RPMI7951 (cell line): ENCODE measurements at places on chromosomes 16 and 17.

GRCh38 chr16:74743668-74744299 lies 30.8 kb downstream of the FA2H start:
- DNase-seq = peak; percentile 64

GRCh38 chr17:35087731-35088355 lies 24.3 kb upstream of the RFFL start:
- DNase-seq = no peak

DNA sequence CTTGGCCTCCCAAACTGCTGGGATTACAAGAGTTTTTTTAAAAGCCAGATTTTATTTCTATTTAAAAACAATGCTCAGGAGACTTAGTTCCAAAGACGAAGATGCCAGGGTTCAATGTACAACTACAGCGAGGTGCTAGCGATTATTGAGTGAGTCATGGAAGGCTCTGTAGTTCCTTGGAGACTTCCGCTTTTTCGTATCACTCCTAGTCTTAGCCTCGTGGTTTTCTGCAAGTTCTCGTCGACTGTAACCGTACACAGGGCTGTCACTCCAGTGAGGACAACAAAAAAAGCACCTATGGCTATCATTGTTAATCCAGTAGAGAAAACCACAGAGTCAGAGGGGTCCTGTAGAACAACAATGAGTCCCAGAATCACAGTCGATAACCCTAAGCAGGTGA lies 22.7 kb upstream of the ZC3H7A start:
- DNase-seq = no peak

GRCh38 chr16:30041841-30042240 lies 10.8 kb upstream of the TLCD3B start:
- peak; percentile 41 for DNase-seq

DNA sequence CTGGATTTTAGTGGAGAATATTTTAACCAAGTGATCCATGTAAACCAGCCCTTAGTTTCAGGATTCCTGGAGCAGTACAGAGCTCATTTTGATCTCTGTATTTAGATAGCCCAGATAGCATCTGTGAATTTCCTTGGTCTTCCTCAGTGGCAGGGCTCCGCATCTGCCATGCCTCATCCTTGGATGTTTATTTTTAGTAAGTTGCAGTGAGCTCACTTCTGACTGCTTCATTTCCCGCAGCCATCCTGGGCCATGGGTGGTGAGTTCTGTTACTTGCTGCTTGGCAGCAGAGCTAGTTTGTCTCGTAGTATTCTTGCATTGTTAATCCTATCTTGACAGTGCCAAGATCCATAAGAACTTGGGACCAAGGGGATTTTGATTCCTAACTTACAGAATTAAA lies 33.7 kb downstream of the IST1 start:
- DNase-seq = peak; percentile 85

DNA sequence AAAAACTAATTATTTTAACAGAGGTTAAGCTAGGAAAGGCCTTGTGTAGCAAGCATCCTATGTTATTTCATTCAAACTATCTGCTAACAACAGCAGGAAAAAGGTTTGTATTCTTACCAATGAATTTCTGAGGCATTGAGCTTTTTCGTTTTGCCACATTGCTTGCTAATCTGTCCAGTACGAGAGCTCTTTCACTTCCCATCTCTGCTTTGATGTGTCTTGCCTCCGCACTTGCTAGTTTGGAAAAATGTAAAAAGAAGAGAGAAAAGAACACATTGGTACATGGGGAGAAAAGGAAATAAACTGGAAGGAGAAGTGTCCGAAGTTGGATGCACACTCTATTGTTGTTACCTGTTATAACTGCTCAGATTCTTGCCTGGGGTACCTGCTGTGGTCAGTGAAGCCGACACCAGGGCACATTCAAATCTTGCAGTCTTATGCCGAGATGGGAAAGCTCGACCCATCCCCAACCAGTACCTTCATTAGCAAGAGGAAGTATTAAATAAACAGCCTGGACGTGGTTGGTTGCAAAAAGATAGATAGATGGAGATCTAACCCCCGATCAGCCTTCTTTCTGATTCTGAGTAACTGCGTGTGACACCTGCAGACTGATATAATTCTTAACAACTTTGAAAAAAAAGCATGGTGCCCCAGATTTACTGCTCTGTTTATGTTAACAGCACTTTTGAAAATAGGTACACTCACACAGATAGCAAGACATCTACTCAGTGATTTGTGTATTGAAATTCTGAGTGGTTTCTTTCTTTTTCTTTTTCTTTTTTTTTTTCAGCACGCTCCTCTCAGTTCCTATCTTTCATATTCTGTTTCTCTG lies 40.0 kb downstream of the GRB7 start:
- no peak for DNase-seq

DNA sequence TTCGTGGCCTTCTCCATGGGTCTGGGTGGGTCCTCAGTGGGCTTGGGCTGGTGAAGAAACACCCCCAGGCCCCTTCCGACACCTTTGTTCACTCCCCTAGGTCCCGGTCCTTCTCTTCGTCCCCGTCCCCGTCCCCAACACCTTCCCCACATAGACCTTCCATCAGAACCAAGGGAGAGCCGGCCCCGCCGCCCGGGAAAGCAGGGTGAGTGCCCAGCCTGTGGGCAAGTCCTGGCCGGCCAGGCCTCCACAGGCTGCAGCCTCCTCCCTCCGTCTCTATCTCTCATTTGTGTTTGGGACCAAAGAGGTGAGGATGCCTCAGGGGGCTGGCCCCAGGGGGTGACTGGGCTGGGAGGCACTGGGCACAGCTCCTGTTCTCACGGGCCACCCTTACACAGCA lies 14.5 kb upstream of the IL17C start:
- no peak for DNase-seq

GRCh38 chr16:87560428-87561199 lies 41.7 kb upstream of the JPH3 start:
- DNase-seq = peak; percentile 55

DNA sequence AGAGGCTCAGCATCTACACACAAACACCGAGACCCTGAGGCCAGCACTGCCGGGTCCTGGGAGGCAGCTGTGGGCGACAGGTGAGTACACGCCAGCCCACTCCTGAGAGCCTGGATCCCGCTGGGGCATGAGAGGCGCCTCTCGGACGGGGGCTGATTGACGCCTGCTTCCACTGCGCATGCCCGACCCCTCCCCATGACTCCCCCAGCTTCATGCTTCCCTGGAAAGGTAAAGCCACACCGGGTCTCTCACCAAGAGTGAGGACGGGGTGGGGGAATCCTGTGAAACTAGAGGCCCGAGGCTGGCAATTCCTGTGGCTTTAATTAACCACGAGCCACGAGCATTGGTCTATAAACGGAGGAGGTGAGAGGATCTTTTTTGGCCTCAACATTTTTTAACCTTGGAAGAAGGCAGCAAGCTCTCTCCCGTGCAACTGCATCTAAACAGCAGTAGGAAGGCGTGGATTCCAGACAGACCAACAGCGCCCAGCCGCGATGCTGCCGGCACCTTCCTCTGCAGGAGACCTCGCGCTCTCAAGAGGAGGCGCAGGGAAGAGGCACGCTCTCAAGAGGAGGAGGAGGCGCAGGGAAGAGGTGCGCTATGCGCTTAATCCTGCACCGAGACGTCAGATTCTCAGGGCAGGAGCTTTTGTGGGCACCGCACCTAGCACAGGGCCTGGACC lies 71.8 kb upstream of the METRNL start:
- no peak for DNase-seq

DNA sequence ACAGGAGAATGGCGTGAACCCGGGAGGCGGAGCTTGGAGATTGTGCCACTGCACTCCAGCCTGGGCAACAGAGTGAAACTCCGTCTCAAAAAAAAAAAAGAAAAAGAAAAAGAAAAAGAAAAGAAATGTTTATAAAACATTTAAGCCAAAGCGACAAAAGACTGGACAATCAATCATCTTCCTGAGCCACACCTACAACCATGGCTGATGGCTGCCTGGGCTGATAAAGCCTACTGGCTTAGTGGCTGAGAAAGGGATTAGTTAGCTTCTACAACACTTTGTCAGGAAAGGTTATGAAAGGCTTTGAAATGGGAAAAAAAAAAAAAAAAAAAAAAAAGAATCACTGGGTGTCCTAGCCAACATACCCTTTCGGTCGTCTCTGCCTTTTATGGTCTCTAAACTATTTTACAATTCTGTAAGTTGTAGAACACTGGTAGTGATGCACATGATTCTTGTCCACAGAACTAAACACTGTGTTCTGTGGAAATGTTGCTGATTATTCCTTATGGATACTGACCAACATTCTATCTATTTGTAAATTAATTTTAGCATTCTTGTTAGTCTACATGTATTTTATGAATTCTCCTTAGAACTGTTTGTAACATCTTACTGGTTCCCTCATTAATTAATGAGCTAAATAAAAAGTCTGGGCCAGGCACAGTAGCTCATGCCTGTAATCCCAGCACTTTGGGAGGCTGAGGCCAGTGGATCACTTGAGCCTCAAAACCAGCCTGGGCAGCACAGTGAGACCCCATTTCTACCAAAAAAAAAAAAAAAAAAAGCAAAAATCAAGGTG lies 45.5 kb downstream of the ZZEF1 start:
- DNase-seq = no peak

DNA sequence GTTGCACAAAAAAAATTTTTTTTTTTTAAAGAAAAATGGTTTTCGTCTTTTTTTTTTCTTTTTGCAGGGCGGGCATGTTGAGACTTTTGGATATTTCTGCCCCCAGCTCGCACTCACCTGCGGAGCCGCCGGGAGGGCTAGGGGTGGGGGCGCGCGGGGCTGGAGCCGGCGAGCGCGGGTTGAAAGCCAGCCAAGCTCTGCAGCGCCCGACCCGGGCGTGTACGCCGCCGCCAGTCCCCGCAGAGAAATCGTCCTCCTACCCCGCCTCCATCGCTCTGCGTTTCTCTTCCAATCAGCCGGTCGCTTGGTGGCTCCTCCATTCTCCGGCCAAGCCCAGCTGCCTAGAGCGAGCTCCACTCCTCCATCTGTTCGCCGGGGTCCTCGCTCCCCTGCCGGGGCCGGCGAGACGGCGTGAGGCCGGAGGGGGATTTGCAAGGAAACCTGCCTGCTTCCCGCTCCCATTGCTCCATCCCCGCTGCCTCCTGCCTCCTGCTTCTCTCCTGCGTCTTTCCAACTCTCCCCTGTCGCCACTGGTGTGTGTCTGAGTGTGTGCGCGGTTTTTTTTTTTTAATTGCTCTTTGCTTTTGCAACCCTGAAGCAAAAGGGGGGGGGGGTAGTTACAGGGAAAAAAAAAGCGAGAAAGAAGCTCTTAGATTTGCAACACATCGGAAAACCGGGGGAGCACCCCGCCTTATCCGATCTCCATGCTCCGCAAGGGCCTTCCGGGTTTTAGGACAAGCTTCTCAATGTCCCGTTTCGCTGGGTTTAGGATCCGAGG lies 1.8 kb upstream of the UBTF start:
- peak; percentile 82 for DNase-seq

DNA sequence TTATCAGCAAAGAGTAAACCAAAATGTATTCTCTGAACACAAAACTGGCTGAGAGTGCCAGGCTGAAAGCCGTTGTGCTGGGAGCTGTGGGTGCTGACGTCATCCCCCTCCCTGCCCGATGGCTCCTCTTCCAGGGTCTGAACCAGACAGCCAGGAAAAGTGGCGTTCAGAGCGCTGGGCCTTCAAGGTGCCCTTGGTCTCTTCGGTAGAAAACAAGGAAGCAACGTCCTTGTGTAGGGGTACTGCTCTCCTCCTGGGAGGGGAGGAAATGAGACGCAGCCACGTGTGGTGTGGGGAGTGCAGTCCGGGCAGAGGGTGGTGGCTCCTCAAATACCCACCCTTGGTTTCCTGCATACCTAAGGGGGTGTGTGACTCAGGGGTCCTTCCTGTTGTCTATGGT lies 394.7 kb downstream of the SEC14L1 start:
- DNase-seq = peak; percentile 43

DNA sequence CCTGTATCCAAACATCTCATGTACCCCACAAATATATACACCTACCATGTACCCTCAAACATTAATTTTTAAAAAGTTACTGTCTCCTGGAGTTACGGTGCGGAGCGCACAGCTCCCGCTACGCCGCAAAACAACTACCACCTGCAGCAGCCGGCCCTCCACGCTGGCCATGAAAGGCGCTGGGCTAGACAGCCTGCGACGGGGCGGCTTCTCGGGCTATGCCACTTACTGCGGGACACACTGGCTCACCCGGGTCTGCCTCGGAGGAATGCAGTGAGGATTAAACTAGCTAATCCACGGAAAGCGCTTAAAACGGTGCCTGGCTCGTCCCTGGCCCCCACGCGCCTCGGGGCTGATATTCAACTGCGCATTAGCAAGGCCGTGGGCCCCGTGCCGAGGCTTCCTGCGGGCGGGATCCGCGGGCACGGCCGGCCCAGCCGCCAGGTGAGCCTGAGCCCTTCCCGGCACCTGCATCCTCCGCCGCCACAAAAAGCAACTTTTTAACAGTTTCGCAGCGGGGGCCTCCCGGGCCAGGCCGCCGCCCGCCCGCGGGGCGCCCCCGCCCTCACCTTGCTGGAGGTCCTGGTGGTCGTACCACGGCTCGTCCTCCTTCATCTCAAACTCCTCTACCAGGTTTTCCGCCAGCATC lies 633 bp downstream of the CDR2 start:
- peak; percentile 33 for DNase-seq

DNA sequence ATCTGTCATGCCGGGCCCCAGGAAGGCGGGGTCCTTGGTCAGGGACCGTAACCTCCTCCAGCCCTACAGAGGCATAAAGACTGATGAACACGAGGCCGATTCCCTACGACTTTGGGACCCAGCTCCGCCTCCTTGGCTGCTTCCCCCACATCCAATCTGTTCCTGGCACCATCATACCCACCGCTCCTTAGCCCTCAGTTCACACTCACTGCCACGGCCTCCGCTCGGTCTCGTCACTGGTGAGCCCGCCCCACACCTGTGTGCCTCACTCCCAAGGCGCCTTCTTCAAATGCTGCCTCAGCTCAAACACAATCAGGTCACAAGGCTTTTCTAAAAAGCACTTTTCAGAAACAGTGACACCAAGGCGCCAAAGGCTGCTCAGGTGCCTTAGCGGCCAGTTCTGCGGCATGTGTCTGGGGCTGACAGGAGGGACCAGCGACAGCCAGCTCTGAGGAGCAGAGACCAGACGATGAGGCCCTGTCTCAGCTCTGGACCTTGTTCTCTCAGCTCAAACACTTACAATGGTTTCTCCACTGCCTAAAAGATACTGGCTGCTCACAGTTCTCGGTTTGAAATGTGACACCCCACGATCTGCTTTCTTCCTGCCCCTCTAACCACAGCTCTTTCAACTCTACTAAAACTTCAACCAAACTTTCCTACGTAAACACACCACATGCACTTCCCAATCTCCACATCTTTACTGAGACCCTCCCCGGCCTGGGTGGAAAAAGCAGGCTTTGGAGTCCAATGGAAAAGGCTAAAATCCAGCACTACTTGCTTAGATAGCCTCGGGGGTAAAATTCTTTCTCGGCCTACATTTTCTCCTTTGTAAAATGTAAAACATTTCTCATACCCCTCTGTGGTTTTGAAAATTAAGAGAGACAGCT lies 33.2 kb downstream of the CYB5D2 start:
- DNase-seq = peak; percentile 67

DNA sequence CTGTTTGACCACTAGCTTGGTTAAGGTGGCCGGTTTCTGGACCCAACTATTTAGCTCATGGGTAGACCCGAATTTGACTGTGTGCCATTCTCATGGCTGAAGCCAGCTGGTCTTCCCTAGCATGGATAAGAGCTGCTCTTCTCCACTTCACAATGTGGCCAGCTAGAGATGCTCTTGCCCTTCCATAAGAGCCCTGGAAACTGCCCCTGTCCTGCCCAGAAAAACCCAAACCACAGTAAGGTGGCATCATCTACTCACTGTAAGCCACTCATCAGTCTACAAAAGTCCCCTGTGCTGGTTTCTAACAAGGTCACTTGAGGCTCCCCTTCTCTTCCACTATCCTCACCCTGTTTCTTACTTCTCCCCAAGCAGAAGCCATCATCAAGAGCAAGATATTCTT lies 165.1 kb downstream of the HS3ST2 start:
- no peak for DNase-seq
